ENCODE measurements at places on chromosomes 2 and 18.
A peak's percentile ranks its signal among the peaks of the same experiment; 100 is the strongest.

GRCh38 chr2:182208421-182208820, 218.4 kb downstream of the PDE1A start:
- no peak for DNase-seq

GRCh38 chr2:100320547-100321178, 1.6 kb downstream of the LONRF2 start:
- DNase-seq: peak; percentile 44

- no peak for DNase-seq
These were observed 161.1 kb upstream of the RAB12 start for GRCh38 chr18:8448130-8448529.

DNA sequence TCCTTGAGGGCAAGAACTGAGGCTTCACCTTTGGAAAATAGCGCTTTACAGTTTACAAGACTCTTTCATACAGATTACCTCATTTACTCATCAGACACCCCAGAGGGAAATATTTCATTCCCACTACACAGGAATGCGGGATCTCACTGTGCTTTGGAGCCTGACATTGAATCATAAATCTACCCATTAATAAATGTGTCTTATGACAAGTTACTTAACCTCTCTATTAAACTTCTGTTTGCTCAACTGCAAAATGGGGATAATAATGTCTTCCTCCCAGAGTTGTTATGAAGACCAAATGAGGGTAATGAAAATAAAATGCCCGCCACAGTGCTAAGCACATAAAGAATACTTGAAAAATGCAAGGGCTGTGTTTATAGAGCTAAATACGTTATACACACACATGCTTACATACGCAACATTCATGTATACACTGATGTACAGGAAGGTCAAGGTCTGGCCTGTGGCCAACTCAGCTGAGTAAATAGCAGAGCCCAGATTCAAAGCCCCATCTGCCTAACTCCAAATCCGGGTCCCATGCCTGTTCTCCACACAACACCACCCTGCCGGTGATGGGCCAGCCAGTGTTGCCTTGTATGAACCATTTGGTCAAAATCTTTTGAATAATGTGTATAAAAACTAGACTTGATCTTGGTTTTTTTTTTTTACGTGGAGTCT, 77.8 kb upstream of the STPG4 start:
- DNase-seq: peak; percentile 24

GRCh38 chr2:53536583-53537361, 230.8 kb upstream of the CHAC2 start:
- no peak for DNase-seq

DNA sequence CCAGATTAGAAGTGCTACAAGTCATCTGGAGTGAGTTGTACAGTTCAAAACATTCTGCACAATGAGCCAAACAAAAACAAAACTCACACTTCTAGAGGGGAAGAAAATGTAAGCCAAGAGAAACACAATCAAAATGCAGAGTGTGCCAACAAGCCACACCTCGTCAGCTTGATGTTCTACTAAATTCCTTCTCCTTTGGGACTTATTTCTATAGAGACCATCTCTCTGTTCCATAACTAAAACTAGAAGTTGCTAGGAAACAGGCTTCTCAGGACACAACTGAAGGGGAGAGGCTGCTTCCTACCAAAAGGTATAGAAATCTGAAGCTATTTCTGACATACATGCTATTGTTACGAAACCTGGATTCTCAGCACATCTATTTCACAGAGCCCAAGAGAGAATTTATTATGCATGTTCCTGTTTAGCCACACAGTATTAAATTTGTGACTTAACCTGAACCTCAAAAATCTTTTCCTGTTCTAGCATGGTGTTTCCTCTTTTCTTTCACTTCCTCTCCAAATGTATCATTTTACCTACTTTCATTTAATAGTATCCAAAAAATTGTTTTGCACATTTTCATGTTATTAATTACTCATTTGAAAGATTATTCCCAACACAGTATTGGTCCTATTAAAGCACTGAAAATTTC, 211.4 kb upstream of the CCDC150 start:
- DNase-seq: no peak

DNA sequence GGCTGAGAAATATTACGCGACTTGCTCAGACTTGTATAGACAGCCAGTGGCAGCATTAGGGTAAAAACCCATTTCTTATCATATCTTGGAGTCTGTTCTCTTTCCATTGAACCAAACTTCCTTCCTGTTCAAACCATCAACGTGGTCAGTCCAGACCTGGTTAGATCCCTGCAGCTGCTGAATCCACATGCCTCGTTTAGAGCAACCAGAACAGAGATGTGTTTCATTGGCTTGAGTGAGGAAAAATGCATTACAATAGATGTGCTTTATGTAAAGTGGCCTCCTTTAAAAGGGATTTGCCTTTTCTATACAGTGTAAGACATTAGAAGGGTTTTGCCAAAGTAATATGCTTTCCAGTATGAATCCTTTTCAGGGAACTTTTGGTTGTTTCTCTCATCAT, 232.4 kb downstream of the MEIS1 start:
- DNase-seq: no peak

GRCh38 chr2:40028792-40029488, 249.9 kb upstream of the THUMPD2 start:
- DNase-seq: peak; percentile 45

DNA sequence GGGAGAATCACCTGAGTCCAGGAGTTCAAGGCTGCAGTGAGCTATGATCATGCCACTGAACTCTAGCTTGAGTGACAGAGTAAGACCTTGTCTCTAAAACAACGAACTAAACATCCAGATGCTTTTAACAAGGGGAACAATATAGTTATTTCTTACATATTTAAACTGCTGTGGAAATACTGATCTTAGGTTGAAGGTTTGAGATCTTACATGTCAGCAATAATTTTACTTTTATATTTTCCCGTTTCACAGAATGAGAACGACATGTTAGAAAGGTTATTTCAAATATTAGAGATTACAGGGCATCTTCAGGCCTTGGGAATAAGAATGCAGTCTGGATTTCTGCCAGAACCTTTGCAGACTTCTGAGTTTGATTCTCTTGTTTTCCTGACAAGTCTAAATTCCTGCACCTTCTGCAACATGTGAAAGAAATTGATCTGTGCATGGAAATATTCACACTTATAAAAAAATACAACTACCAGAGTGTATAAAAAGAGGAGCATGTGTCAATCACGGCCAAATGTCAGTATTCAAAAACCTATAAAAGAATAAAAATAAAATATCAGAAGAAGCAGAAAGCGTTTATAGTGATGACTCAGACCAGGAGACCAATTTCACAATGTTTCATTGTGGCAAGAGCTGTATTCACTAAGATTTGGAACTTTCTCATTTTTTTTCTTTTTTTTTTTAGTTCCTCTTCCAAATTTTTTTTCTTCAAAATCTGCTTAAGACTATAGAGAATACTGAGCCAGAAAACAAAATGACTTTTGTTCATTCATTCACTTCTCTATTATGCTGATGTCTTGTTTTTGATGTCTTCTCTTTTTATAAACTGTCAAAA, 29.6 kb downstream of the COLEC12 start:
- no peak for DNase-seq

GRCh38 chr2:27422958-27423357, 5.5 kb upstream of the NRBP1 start:
- no peak for DNase-seq

GRCh38 chr2:65067806-65068553, 11.8 kb downstream of the CEP68 start:
- DNase-seq: no peak

GRCh38 chr2:198314559-198315153, 510.3 kb downstream of the PLCL1 start:
- DNase-seq: peak; percentile 64

- DNase-seq: peak; percentile 68
These were observed 417.0 kb downstream of the EIPR1 start for GRCh38 chr2:2960441-2961133.

DNA sequence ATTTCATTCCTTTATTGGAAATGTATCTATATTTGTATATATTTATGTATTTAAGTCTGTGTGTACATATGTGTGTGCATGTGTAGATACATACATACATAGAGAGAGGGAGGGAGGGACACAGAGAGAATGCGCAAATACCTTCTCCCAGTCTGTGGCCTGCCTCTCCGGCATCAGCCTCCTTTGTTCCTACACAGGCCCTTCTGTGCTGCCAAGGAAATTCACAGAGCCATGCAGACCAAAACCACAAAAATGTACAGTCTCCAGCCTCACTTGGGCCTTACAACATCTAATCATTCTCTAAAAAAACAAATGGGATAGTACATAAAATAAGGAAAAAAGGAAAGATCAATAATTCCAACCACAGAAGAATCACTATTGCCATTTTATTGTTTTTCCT, 8.8 kb upstream of the CRACDL start:
- DNase-seq: no peak

DNA sequence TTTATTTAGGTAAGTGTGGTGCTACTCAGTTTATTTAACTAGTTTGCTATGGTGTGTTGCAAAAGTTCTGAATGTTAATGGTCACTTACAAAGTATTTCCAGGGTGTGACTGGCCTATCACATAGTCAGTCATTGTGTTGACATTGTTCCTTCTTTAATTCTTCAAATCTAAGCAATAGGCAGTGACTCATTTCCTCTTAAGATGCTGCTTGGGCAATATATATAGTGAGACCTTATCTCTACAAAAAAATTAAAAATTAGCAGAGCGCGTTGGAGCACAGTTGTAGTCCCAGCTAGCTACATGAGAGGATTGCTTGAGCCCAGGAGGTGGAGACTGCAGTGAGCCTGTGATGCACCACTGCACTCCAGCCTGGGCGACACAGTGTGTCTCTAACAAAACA, 5.8 kb upstream of the CCDC88A start:
- DNase-seq: no peak

DNA sequence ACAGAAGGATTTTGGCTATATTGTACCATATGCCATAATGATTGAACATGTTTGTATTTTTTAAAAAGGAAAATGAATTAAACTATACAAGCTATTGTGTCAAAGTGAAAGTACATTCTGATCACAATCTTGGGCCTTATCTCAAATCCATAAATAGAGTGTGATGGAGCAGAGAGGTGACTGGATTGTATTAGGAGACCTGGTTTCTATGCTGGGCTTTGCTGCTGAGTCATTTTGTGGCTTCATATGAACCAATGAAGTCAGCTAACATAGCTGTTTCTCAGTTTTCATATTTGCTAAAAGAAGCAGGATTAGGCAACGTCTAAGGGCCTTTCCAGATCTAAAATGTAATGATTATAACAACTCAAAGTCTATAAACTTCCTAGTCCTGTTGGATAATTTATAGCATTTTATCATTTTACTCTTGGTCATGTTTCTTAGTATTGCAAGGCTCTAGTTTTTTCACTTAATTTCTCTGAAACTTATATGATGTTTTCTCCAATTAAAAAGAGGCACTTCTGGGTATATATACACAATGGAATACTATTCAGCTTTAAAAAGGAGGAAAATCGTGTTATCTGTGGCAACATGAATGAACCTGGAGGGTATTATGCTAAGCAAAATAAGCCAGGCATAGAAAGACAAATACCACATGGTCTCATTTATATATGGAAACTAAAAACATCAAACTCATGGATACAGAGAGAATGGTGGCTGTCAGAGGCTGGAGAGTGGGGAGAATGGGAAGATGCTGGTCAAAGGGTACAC, 112.3 kb downstream of the MEP1B start:
- DNase-seq: no peak

- no peak for DNase-seq
These were observed 55.5 kb upstream of the ADAM23 start for GRCh38 chr2:206387808-206388207.

DNA sequence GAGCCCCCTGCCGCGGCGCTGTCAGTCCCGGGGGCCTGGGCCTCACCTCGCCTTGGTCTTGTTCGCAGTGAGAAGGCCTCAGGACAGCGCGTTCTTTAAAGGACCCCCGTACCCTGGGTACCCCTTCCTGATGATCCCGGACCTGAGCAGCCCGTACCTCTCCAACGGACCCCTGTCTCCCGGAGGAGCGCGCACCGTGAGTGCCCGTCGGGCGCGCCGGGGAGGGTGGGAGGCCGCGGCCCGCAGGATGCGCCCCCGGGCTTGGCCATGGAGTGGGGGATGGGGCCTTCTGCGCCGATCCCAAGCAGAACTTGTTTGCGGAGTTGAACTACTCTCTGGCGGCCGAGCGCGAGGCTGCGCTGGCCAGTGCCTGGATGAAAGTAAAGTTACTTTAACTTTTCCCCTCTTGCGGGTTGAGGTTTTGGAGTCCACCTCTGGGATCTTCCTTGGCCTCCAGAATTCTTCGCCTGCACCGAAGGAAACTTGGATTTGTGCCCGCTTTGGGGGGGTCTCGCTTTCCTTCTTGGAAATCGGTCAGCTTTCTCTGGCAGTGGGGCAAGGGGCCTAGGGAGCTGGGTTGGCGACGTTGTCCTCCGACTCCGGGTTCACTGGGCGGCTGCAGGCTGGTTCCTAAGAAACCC, 1.2 kb downstream of the TCF7L1 start:
- DNase-seq: peak; percentile 80

GRCh38 chr2:162342841-162343240, 1.1 kb upstream of the GCA start:
- no peak for DNase-seq

GRCh38 chr2:62435720-62436119, 70.3 kb downstream of the TMEM17 start:
- DNase-seq: no peak

GRCh38 chr2:33365264-33365970, 111.0 kb upstream of the RASGRP3 start:
- DNase-seq: no peak

- DNase-seq: no peak
These were observed 75.7 kb downstream of the C18orf54 start for GRCh38 chr18:54433368-54433767.

- no peak for DNase-seq
These were observed 56.7 kb downstream of the NEMP2 start for GRCh38 chr2:190477661-190478454.

GRCh38 chr2:99403084-99403483, 65.9 kb downstream of the EIF5B start:
- no peak for DNase-seq

DNA sequence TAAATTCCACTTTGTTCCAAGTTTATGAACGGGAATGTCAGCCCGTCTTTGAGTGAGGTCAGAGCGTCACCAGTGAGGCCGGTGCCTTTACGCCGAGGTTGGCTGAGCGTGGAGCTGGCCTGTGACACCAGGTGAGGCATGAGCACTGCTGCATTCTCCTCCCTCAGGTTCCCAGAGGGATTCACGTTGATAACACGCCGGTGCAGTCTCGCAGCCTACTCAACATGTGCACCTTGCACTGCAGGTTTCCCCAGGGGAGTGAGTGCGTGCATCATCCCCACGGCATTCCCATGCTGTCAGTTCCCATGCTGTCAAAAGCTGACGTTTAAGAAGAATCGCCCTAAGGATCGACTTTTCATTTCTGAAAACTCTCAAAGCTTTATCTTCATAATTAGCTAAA, 213.3 kb downstream of the LDLRAD4 start:
- no peak for DNase-seq

GRCh38 chr2:238513346-238513745, 86.6 kb downstream of the ASB1 start:
- no peak for DNase-seq

- DNase-seq: no peak
These were observed 71.8 kb upstream of the STPG4 start for GRCh38 chr2:47226923-47227220.

DNA sequence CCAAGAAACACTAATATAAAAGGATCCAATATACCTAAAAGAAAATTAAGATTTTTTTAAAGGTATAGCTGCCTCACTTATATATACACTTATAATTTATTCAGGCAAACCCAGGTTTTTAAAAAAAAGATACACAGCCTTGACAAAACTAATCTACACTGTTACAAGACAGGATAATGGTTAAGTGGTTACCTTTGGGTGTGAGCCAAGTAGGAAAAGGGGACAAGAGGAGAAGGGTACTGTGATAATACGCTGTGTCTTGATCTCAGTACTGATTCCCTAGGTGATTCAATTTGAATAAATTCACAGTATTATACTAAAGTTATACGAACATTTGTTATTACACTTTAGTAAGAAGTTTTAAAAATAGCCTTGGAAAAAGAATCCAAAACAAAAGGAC, 30.6 kb downstream of the KLHL41 start:
- no peak for DNase-seq
